ENCODE measurements at places on chromosomes 5 and 9. TPM values are rescaled to one million over a fixed set of nuclear protein-coding genes. Genes with fewer than 3 reads are reported as not detected.

The CDC25C gene
- total RNA-seq, result 12.0 TPM

The GRIA1 gene
- total RNA-seq, result not detected

The OR13C5 gene
- total RNA-seq, result not detected

The DPP7 gene
- 121 TPM for total RNA-seq

Measured in A549 treated with DMSO at 1 μM for 4 hours (cell line).